ENCODE measurements at places on chromosomes 16 and 17.
A peak's percentile ranks its signal among the peaks of the same experiment; 100 is the strongest.

DNA sequence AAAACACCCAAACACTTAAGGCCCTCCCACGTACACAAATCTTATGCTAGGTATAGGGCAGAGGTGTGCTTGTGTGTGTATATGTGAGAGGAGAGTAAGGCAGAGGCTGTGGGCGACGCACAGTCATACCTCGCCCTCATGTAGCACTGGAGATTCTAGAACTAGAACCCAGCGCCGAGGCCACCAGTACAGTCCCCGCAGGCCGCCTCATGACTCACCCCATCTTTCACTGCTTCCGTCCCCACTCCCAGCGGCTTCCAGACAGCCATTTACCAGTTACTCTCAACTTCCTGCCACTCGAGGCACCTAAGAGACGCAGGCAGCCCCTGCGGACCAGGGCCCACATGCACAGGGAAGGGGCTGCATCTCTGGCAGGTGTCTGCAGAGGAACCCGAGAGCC is 23.2 kb upstream of the CYTH1 start:
- DNase-seq, result no peak

- no peak for DNase-seq
Observed at GRCh38 chr17:41407226-41407625, 9.8 kb upstream of the KRT31 start.

DNA sequence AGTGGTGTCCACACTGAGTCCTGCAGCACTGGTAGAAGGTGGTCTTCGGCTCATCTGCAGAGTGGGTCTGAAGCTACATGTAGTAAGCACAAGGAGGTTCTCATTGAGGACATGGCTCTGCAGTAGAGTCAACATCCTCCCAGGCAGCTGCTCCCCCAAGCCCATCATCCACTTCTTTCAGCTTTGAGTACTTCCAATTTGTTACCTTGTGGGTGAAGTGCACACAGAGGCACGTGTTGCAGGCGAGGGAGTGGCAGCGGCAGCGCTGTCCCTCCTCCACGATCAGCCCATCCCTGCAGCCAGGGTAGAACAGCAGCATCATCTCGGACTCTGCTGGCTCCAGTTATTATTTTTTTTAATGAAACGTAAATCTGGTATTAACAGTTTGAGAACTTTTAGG is 1.8 kb upstream of the SSTR2 start:
- no peak for DNase-seq

GRCh38 chr16:67187175-67187890 is 2.6 kb downstream of the EXOC3L1 start:
- DNase-seq, result no peak

GRCh38 chr16:17342031-17342430 is 128.7 kb downstream of the XYLT1 start:
- no peak for DNase-seq

DNA sequence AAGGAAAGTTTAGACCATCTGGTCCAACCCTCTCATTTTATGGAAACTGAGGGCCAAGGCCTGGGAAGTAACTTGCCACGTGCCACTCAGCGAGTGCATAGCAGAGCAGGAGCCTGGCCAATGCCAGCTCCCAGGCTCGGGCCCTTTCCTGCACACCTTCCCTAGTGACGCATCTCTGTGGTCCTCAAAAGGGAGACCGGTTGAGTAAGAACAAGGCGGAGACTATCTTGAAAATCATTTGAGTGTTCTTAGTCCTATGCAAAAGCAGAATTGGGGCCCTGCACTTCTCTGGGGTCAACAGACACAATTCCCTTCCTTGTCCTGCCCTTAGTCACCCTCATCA is 2.8 kb downstream of the CCL4 start:
- DNase-seq, result no peak

DNA sequence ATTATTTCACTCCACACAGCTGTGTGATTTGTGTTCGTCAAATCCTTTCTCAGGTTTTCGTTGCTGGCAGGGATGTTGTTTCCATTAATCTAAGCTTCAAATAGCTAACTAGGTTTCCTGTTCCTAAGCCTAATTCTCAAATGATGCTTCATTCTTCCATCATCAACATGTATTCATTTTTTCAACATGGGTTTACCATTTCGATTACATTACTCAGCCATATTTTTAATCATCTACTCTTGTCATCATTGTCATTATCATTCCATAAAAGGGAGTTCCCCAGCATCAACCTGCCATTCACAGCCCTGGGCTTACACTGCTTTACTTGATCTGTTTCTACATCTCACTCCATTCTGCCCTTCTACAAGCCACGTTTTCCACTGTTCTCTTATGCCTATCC is 33.3 kb upstream of the ANKFN1 start:
- no peak for DNase-seq

- DNase-seq, result no peak
Observed at GRCh38 chr16:87491522-87492290, 1.1 kb downstream of the ZCCHC14 start.

GRCh38 chr17:68776451-68776850 is 175.3 kb upstream of the FAM20A start:
- no peak for DNase-seq

DNA sequence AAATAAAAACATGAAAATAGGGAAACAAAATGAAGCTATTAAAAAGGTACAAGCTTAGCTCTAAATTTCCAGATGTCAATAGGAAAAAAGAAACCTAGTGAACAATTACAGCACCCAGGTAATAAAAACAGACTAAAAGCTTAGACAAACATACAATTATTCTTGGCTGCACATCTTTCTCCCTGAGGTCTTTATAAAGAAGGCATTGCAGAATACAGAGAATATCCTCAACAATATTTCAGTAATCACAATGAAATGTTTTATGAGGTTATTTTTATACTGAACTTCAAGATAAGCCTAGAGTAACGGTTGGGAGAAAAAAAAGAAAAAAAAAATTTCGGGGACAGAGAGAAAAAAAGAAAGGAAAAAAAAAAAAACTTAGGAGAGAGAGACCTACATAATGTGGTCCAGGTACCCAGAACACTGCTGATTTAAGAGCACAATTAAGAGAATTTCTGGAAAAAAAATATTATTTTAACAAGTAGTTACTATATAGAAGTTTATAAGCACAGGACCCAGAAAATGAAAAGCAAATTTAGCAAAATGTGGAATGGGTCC is 26.5 kb downstream of the KANSL1 start:
- no peak for DNase-seq

DNA sequence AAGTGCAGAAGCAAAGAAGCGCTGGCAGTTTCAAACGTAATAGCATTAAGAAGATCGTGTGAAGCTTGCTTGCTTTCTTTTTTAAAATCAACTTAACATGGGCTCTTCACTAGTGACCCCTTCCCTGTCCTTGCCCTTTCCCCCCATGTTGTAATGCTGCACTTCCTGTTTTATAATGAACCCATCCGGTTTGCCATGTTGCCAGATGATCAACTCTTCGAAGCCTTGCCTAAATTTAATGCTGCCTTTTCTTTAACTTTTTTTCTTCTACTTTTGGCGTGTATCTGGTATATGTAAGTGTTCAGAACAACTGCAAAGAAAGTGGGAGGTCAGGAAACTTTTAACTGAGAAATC is 17.4 kb upstream of the RAB11FIP4 start:
- DNase-seq, result no peak

- DNase-seq, result no peak
Observed at GRCh38 chr17:1904273-1905182, 74.7 kb downstream of the RPA1 start.

DNA sequence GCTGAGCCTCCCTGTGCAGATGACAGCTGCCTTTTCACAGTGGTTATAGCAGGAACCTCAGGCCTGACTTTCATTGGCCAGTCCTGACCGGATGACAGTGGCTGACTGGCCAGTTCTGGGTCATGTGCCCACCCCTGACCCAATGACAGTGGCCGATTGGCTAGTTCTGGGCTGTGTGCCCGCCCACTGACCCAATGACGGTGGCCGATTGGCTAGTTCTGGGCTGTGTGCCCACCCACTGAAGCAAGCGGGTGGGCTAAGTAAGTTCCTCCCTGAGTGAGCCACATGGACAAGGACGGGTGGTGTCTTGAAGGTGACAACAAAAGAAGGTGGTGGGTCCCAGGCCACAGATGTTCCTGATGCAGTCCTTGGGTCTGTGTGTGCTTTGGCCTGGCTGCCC is 9.5 kb downstream of the DEF8 start:
- no peak for DNase-seq

GRCh38 chr17:8941520-8941919 is 24.0 kb downstream of the PIK3R5 start:
- DNase-seq, result no peak

DNA sequence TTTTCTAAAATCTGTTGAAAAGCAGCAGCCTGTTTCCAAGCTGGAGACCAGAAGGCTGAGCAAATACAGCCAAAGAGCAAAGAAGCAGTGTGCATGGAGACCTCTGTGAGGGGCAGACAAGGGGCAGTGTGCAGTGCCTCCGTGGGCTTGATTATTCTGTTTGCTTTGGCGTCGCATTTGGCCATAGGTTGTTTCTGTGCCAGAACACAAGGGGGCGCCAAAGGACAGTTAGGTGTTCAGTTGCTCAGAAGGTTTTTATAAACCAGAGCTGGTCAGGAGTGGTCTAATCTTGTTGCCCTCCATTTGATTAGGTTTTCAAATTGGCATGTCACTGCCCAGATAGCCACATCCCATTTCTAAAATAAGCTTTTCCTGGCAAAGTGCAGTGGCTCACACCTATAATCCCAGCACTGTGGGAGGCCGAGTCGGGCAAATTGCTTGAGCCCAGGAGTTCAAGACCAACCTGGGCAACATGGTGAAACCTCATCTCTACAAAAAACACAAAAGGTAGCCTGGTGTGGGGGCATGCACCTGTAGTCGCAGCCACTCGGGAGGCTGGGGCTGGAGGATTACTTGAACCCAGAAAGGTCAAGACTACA is 10.6 kb downstream of the MYH3 start:
- DNase-seq, result peak; percentile 28

DNA sequence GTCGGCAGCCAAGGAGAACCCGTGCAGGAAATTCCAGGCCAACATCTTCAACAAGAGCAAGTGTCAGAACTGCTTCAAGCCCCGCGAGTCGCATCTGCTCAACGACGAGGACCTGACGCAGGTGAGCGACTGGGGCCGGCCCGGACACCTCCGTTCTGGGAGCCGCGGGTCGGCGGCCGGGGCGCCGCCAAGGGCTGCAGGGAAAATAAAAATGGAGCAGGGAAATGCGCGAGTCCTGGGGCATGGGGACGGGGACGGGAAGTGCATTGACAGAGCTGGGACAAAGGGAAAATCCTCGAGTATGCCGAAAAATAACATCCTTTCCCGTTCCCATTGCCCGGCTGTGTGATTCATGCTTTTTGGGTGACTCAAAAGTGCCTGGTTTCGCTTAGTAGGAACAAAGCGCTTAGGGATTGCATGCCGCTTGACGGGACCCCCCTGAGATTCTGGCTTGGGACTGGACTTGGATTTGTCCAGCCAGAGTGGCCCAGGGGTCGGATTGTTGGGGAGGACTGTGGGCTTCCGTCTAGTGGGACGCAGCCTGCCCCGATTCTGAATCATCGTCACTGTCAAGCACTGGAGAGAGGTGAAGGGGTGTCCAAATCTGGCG is 699 bp downstream of the MPRIP start:
- no peak for DNase-seq

DNA sequence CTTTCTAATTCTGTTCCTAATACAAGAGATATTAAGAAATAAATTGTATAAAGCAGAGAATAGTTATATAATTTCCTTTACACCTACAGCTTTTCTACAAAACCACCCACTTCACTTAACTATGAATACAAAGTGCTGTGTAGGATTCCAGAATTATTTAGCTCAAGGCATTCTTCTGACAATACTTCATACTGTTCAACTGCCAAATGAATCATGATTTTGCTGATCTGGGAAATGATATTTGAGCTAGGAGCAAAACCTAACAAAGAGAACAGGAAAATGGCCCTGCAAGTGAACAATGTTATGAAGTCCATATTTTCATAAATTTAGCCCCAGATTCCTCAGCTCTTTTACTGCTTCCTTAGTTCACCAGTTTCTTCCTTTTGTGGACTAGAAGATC is 12.9 kb downstream of the BBS2 start:
- no peak for DNase-seq

GRCh38 chr17:13513039-13513405 is 88.7 kb downstream of the HS3ST3A1 start:
- DNase-seq, result no peak

DNA sequence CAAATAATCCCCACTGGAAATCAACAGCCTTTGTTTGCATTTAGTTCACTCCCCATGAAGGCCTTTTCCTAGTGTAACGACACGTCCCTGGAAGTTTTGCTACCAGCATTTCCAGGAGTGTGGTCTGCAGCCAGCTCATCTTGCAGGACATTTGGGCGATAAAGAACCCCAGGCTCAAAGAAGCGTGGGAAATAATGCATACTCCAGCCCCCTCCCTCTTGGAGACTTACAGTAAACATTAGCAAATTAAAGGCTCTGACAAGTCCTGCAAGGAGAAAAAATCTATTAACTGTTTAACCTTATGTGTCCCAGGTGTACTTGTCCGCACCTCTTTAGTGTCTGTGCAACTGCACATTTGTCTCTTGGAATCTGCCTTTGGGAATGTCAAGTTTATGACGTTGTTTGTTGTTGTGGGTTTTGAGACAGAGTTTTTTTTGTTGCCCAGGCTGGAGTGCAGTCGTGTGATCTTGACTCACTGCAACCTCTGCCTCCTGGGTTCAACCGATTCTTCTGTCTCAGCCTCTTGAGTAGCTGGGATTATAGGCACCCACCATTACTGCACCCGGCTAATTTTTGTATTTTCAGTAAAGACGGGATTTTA is 131.1 kb downstream of the ABCC1 start:
- DNase-seq, result no peak

- no peak for DNase-seq
Observed at GRCh38 chr17:80219013-80219762, 945 bp downstream of the SGSH start.

- DNase-seq, result no peak
Observed at GRCh38 chr17:6043405-6043804, 26.8 kb upstream of the WSCD1 start.

- DNase-seq, result no peak
Observed at GRCh38 chr17:49343273-49343672, 18.8 kb downstream of the ZNF652 start.
